ENCODE measurements at places on chromosomes 1 and 21.

GRCh38 chr1:178726545-178726944 lies 1.5 kb downstream of the RALGPS2 start:
- DNase-seq: no peak

DNA sequence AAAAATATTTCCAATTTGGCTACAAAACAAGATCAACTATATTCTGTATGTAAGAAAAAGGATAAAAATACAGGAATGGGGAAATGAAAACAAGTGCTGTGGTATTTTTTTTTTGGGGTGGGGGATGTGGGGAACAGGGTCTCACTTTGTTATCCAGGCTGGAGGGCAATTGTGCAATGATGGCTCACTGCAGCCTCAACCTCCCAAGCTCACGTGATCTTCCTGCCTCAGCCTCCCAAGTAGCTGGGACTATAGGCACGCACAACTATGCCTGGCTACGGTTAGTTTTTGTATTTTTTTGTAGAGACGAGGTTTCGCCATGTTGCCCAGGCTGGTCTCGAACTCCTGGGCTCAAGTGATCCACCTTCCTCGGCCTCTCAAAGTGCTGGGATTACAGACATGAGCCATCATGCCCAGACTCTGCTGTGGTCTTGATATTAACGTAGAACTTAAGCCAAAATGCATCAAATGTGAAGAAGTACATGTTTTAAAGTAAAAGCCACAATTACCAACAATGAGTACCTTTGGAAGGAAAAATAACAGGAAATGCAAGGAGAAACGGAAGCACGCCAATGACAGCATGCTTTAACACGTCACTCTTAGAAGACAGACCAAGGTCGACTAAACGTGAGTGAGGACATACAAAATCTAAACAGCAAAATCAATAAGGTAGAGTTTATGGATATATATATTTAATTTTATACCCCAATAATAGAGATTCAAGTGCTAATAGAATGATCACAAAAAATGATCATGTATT lies 8.8 kb upstream of the ABCB10 start:
- DNase-seq: no peak

DNA sequence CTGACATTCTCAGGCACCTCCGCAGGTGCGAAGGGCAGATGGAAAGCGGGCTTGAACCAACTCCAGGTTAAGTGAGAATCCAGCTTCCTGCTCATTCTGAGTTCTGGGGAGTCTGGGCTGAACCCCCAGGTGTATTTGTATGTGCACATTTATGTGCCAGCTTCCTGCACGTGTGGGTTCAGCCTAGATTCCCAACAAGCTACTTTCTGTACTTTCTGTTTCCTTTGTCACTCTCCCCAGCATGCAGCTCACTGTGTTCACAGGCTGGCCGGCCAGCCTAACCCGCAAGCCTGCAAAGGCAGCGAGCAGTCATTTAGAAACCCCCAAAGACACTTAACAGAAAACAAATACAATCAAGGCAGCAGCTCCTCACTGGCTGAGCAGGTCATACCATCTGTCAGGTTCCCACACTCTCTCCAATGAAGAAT lies 1.3 kb upstream of the IL19 start:
- DNase-seq: no peak

- DNase-seq: peak; percentile 81
These were observed at the start of gene USP25 for GRCh38 chr21:15729674-15730483. Gene USP25 (plus strand): TSS chr21:15729982. CDS start chr21:15730394, 412 bp downstream.

GRCh38 chr1:170765279-170765678 lies 101.3 kb downstream of the PRRX1 start:
- DNase-seq: no peak

DNA sequence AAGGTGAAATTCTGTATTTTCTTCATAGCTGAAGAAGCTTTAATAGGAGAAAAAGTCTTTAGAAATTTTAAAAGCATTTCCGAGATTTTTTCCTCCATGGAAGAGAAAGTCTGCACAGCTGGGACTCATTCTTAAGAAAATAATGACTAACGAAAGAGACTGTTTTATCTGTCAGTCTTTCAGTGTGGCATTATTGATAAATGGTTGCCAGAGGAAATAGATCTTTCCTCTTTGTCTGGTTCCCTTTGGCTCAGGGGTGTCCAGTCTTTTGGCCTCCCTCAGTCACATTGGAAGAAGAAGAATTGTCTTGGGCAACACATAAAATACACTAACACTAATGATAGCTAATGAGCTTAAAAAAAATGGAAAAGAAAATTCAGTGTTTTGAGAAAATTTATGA lies 49.9 kb downstream of the KDM1A start:
- DNase-seq: no peak

- no peak for DNase-seq
These were observed 106.7 kb downstream of the HMCN1 start for GRCh38 chr1:185840880-185841279.

- DNase-seq: no peak
These were observed 126.1 kb downstream of the CACHD1 start for GRCh38 chr1:64595871-64596515.

- DNase-seq: no peak
These were observed 132.6 kb downstream of the IER5 start for GRCh38 chr1:181221078-181221477.

DNA sequence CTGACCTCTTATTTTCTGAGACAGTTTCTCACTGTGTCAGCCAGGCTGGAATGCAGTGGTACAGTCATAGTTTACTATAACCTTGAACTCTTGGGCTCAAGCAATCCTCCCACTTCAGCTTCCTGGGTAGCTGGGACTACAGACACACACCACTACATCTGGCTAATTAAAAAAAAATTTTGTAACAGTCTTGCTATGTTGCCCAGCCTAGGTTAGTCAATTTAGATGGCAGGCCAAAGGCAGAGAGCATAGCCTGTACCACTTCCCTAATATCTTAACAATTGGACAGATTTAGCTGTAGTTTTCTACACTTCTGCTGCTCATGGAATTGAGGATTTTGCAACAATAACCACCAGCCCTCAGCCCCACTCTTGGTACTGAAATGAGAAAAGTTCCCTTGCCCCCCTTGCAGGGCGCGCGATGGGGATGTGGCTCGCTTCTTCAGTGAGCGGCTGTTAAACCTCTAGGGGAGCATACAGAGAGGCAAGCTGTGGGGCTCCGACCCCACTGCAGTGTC lies 34.9 kb upstream of the PTGFRN start:
- DNase-seq: no peak

DNA sequence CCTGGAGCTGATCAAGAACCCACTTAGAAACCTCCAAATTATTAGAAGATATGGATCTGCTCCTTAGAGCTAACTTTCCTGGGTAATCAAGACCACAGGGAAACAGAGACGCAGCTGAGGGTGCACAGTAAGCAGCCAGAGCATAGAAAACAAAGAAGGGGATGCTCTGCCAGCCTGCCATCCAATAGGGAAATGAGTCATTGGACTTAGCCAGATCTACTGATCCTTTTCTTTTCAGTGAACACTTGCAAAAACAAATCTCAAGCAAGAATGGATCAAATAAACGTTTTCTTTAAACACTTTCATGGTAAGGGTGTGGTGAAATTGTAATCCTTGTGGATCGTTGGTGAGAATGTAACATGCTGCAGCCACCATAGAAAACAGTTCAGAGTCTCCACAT lies 474.0 kb downstream of the LTN1 start:
- DNase-seq: no peak

DNA sequence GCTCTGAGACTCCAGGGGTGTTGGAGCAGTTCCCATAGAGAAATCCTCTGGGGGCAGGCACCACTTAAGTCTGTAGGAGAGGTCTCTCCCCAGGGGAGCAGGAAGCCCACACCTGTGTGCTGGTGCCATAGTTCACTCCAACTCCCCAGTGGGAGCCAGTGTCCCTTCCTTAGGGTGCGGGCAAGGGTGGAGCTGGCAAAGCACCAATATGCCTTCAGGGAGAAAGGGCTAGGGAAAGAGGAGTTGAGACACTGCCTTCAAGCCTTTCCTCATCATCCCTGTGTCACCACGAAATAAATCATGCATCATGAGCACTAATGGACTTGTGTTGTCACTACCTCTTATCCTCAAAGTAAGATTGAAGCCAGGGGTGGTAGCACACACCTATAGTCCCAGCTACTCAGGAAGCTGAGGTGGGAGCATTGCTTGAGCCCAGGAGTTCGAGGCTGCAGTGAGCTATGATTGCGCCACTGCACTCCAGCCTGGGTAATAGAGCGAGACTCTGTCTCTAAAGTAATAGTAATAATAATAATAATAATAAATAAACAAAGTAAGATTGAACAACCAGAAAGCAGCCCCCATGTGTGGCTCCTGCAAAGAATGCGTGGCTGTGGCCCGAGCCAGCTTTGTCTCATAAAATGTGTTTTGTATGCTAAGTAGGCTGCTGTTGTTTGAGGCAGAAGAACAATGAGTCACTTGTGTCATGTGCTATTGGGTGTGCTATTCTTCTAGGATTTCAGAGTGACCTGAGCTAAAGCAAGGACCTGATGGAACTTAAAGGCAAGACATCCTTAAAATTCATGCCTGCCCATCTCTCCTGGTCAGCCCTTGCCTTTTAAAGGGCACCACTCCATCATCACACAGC lies 6.7 kb upstream of the TIE1 start:
- no peak for DNase-seq

- DNase-seq: no peak
These were observed 397.2 kb downstream of the NEGR1 start for GRCh38 chr1:71885171-71885570.

- no peak for DNase-seq
These were observed 30.9 kb downstream of the LAMB3 start for GRCh38 chr1:209621286-209621685.

DNA sequence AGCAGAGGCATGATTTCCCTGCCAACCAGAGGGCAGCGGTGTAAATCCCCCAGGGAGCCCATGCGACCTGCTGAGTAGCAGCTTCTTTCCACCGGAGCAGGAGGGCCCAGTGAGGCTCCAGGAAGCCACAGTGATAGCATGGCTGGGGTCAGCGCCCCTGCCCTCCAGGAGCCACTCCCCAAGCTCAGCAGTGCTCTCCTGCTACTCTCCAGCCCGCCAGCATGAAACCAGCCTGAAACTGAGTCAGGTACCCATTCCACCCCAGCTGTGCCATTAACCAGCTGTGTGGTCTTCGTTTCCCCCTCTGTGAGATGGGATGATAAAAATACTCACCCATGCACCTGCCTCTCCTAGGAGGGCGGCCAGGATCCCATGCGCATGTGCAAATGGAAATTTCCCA lies 123.8 kb upstream of the TMEM51 start:
- no peak for DNase-seq

DNA sequence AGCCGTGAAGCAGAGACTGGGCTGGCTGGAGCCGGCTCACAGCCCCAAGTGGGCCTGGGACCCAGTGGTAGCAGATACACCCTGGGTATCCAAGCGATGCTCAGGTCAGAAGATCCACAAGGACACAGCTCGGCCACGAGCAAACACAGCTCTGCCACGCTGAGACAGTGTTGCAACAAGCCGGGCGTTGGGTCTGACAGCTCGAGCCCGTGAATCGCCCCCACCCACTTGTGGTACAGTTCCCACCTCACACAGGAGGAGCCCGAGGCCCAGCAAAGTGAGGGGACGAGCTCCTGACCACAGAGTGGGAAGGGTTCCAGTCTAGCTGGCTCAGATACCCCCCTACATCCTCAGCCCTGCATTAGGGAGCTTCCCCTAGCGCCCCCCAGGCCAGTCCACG lies 8.9 kb upstream of the PRKCZ start:
- no peak for DNase-seq

GRCh38 chr1:216907100-216907499 lies 183.9 kb upstream of the ESRRG start:
- DNase-seq: no peak

DNA sequence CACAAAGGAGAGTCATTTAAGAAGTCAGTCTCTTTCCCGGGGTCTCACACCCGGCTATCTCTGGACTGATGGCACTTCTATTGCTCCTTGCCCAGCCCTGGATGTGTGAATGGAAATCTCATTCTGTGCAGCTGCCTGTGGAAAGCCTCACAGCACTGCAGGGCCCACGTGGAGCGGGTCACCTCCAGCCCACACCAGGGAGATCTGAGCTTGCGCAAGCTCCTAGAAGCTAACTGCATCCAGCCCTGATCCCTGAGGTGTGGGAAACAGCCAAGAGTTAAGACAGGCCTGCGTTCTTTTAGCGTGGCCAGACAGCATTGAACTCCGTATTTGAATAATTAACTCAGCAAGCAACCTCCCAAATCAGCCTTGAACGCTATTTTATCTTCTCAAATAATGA lies 150.5 kb downstream of the LRIG2 start:
- DNase-seq: no peak

- no peak for DNase-seq
These were observed 32.3 kb downstream of the TBX19 start for GRCh38 chr1:168312718-168313604.

DNA sequence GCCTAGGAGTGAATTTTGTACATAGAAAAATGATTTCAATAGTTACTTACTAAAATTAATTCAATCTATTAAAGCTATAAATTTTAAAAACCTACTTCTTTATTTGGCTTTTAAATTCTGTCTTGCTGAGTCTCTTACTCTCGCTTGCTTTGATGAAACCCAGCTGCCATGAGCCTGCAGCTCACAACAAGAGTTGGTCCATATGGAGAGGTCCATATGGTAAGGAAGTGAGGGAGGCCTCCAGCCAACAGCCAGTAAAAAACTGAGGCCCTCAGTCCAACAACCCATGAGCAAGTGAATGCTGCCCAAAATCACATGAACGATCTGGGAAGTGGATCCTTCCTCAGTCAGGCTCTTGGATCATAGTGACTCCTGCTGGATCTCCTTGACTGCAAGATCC lies 89.9 kb upstream of the CXADR start:
- no peak for DNase-seq

GRCh38 chr1:182192215-182192614 lies 130.7 kb upstream of the ZNF648 start:
- no peak for DNase-seq

GRCh38 chr1:93324486-93325464 lies 20.9 kb upstream of the DR1 start:
- DNase-seq: no peak

DNA sequence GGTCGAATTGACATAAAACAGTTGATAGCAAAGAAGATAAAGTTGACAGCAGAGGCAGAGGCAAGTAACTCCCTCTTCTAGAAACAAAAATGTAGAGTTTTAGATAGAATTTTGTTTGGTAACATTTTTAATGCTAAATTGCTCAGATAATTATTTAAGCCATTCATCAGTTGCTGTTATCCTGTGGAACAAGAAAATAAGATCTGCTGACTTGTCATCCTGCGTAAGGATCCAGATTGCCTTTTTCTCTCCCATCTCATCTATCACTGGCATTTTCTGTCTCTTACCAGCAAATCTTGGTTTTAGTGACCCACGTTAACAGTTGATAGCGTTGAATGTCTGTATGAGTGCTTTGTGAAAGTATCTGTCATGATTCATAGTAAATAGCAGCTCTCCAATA lies 29.8 kb downstream of the SOAT1 start:
- DNase-seq: no peak

Measured in activated gamma-delta T cell treated with anti-CD3 and anti-CD28 coated beads, Interleukin-2, amount 50 U/mL, for 16 hours (primary cell).